ENCODE measurements at places on chromosomes 7 and 10.
A peak's percentile ranks its signal among the peaks of the same experiment; 100 is the strongest.

DNA sequence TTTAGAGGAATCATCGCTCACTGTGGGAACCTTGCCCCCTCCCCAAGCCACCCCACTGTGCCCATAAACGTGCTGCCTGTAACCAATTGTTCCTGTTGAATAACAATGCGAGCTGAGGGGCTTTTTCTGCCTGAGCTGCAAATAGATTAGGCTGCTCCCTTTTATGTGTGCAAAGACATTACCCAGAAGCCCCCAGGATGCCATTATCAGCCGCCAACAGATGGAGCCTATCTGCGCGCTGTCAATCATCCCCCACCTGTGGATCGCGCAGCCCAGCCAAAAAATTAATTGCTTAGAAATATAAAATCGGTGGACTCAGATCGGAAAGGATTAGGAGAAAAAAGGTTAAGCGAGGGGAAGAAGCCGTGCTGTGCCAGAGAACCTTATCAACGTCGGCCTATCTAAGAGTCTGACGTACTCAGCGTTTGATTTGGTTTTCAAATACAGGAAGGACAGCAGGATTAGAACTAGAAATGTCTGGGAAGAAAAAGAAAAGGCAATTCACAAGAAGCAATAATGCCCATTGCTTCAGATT is 167.3 kb upstream of the MYO3A start:
- peak; percentile 80 for DNase-seq
- peaks cover 9% of the 10 kb centered on the region for H3K36me3 ChIP-seq
- H3K27me3 ChIP-seq: peaks cover 24% of the 10 kb centered on the region
- peak overlapping the region; percentile 66 for H3K4me3 ChIP-seq
- peaks cover 43% of the 10 kb centered on the region for H3K4me1 ChIP-seq

DNA sequence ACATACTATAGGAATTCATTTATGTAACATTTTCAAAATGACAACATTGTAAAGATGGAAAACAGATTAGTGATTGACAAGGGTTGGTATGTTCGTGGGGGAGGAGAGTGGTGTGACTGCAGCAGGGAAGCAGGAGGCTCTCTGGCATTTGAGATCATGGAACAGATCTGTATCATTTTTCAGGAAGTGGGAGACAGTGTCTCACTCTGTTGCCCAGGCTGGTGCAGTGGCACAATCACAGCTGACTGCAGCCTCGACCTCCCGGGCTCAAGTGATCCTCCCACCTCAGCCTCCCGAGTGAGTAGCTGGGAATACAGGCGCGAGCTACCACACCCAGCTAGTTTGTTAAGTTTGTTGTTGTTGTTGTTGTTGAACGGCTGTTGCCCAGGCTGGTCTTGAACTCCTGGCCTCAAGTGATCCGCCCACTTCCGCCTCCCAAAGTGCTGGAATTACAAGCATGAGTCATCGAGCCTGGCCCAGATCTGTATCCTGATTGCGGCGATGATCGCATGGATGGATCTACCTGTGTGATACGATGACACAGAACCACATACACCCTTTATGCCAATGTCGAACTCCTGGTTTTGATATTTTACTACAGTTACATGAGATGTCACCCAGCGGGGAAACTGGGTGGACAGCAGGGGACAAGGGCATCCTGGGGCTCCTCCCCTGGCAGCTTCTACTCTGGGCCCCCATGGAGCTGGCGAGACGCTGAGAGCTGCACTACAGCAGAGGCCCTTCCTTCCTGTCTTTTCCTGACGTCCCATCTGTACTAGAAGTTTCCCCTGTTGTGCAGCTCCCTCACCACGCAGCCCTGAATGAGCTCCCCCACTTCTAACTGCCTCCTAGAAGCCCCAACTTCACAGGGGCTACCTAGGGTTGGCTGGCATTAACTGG is 12.3 kb upstream of the CYTH3 start:
- no peak overlapping the region for H3K27ac ChIP-seq
- 0 out of 2 replicates have a peak, but pooled peaks cover 3% of the 10 kb centered on the region for H3K36me3 ChIP-seq
- no peaks in the 10 kb centered on the region for H3K4me1 ChIP-seq
- H3K4me3 ChIP-seq: no peak overlapping the region
- no peak for DNase-seq
- no peaks in the 10 kb centered on the region for H3K27me3 ChIP-seq

- peaks cover 2% of the 10 kb centered on the region for H3K36me3 ChIP-seq
- H3K27me3 ChIP-seq: no peaks in the 10 kb centered on the region
Observed at GRCh38 chr10:60644436-60645130, 133.7 kb upstream of the CDK1 start.

DNA sequence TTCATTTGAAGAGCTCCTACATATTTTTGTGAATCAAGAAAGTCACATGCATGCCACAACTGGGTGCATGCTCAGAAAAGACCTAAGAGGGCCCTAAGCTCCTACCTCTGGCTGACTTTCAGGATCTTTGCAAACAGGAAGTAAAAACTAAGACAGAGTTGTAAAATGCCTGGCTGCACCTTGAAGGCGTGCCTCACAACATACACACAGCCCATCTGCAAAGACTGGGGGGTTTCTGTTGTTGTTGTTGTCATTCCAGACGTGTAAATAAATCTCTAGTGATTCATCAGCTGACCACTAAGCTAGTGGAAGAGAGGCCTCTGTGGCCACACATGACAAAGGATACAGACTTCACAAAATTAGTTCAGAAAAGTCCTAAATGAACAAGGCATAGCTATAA is 31.8 kb downstream of the SMURF1 start:
- H3K4me1 ChIP-seq: peaks cover 51% of the 10 kb centered on the region
- no peak for DNase-seq
- no peak overlapping the region for H3K4me3 ChIP-seq
- peak overlapping the region; percentile 91 for H3K27ac ChIP-seq
- no peaks in the 10 kb centered on the region for H3K36me3 ChIP-seq

- H3K4me1 ChIP-seq: peaks cover 19% of the 10 kb centered on the region
- no peaks in the 10 kb centered on the region for H3K36me3 ChIP-seq
- H3K27ac ChIP-seq: peak overlapping the region; percentile 94
- no peak overlapping the region for H3K4me3 ChIP-seq
Observed at GRCh38 chr7:2283074-2283473, 31.2 kb downstream of the SNX8 start.

GRCh38 chr10:130363051-130363450 is 226.9 kb downstream of the GLRX3 start:
- H3K4me1 ChIP-seq: no peaks in the 10 kb centered on the region
- DNase-seq: no peak
- peaks cover 19% of the 10 kb centered on the region for H3K27me3 ChIP-seq
- no peak overlapping the region for H3K4me3 ChIP-seq
- H3K27ac ChIP-seq: no peak overlapping the region

GRCh38 chr10:52004342-52004949 is 305.1 kb upstream of the CSTF2T start:
- no peak for DNase-seq
- no peak overlapping the region for H3K27ac ChIP-seq
- H3K27me3 ChIP-seq: no peaks in the 10 kb centered on the region
- H3K4me3 ChIP-seq: no peak overlapping the region
- peaks cover 39% of the 10 kb centered on the region for H3K36me3 ChIP-seq
- H3K4me1 ChIP-seq: peaks cover 3% of the 10 kb centered on the region

DNA sequence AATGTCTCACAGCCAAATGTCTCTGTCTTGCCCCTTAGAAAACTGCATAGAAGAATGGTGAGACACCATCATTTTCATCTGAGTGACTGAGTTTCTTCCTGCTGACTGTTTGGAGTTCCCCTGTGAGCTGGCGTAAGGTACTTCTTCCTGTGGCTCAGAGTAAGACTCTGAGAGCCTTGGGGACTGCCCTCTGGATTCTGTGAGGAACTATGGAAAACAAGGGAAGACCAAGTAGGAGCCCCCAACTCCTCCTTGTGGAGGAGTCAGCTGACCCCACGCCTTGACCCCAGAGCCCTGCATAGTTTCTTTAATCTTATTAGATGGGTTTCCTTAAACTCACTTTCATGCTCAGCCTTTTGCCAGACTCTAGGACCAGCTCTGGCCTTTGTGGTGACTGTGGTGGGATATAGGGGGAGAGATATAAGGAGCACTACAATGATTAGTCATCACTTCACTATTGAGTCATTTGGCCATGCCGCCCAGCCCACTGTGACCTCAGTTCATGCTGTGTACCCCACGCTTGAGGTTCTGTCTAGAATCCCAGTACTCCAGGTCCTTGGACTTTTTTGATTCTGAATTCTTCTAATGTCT is 51.8 kb upstream of the FAM133B start:
- peaks cover 5% of the 10 kb centered on the region for H3K4me1 ChIP-seq
- no peak overlapping the region for H3K27ac ChIP-seq
- no peak for DNase-seq

DNA sequence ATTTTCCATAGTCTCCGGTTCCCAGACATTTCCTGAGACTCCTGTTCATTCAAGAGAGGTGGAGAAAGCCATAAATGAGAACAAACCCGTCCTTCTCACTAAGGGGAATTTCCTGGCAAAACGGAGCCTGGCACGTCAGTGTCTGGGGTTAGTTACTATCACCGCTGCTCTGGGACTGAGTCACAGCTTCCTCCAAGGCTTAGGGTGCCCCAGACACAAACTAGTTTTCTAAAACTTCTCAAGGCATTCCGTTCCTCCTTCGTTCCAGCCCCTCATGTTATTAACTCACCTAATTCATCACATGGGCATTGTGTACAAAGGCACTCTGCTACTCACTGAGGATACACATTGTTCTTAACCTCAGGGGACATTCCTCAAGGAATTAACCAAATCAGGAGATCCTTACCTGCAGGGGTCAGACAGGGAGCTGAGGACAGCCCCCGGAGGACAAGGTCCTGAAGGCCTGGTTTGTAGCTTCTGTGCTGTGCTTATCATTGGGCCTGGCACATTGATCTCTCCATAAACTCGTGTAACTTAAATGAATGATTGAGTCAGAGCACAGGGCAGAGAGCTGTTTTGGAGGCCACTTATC is 103.0 kb upstream of the KLF6 start:
- H3K4me3 ChIP-seq: peak overlapping the region; percentile 35
- peaks cover 52% of the 10 kb centered on the region for H3K4me1 ChIP-seq
- H3K36me3 ChIP-seq: no peaks in the 10 kb centered on the region
- no peaks in the 10 kb centered on the region for H3K27me3 ChIP-seq
- peak; percentile 37 for DNase-seq

GRCh38 chr10:69641261-69641980 is 11.4 kb downstream of the FAM241B start:
- H3K27ac ChIP-seq: no peak overlapping the region
- DNase-seq: no peak
- no peak overlapping the region for H3K4me3 ChIP-seq
- peaks cover 25% of the 10 kb centered on the region for H3K4me1 ChIP-seq
- H3K36me3 ChIP-seq: 0 out of 2 replicates have a peak, but pooled peaks cover 3% of the 10 kb centered on the region

- H3K36me3 ChIP-seq: no peaks in the 10 kb centered on the region
- no peaks in the 10 kb centered on the region for H3K27me3 ChIP-seq
- H3K4me1 ChIP-seq: peaks cover 46% of the 10 kb centered on the region
- peak overlapping the region; percentile 84 for H3K4me3 ChIP-seq
- peak overlapping the region; percentile 94 for H3K27ac ChIP-seq
Observed at GRCh38 chr7:21946222-21946709, 567 bp upstream of the CDCA7L start.

DNA sequence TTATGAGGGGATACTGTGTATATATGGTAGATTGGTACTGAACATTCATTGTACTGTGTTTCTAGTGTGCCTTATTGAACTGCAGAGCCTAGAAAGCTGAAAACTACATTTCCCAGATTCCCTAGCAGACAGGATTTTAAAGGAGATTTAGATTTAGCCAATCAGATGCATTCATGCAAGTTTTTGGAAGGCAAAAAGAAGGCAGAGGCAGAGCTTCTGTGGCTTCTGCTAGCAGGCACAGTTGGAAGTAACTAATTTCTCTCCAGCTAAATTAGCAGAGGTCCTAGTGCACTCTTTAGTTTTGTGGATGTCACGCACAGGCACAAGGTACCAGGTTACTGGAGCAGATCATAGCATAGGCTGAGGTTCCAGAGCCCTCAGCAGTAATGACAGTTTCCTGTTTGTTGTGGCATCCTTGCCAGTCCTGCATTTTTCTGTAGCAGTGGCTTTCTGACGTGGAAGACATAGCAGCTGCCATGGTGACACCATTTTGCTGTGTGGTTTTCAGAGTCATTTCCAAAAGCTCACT is 83.7 kb upstream of the CCDC71L start:
- H3K27ac ChIP-seq: no peak overlapping the region
- no peak overlapping the region for H3K4me3 ChIP-seq
- no peak for DNase-seq

DNA sequence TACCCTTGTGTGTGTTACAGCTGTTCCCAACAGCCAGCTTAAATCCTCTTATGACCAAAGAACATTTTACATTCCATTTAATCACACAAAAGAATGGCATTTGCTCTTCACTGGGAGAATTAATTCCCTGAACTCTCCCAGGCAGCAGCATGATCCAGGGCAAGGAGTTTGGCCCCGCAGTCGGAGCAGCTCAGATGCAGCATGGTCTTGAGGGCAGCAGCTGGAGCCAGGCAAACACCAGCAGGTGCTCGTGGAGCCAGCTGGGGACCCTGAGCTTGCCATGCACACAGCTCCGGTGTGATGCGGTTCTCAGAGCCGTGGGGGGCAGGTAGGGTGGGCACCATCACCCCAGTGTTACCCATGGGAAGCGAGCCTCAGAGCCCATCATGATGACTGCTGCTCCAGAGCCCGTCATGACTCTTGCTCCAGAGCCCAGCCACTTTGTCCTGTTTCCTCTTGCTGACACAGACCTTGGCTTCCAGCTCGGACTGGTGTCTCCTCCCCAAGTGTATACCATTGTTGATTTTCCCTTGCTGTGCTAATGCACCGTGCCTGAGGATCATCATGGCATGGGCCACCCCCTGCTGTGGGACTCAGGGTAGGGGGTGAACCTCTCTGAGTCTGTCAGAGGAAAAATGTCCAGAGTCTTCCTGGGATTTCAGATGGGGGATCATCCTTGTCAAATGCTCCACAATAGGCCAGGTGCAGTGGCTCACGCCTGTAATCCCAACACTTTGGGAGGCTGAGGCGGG is 75.8 kb downstream of the ZRANB1 start:
- H3K27ac ChIP-seq: peak overlapping the region; percentile 57
- H3K27me3 ChIP-seq: no peaks in the 10 kb centered on the region
- peaks cover 49% of the 10 kb centered on the region for H3K36me3 ChIP-seq
- H3K4me3 ChIP-seq: no peak overlapping the region
- no peak for DNase-seq
- H3K4me1 ChIP-seq: peaks cover 35% of the 10 kb centered on the region

GRCh38 chr7:109545686-109546085 is 976.0 kb downstream of the DNAJB9 start:
- no peaks in the 10 kb centered on the region for H3K36me3 ChIP-seq
- no peak overlapping the region for H3K4me3 ChIP-seq
- H3K27me3 ChIP-seq: no peaks in the 10 kb centered on the region
- H3K4me1 ChIP-seq: peaks cover 19% of the 10 kb centered on the region
- no peak overlapping the region for H3K27ac ChIP-seq

- H3K36me3 ChIP-seq: no peaks in the 10 kb centered on the region
- no peaks in the 10 kb centered on the region for H3K4me1 ChIP-seq
- peaks cover 5% of the 10 kb centered on the region for H3K27me3 ChIP-seq
- no peak overlapping the region for H3K27ac ChIP-seq
Observed at GRCh38 chr7:127047521-127047920, 205.2 kb downstream of the GRM8 start.

GRCh38 chr7:100411101-100411500 is 17.4 kb downstream of the ZCWPW1 start:
- no peak overlapping the region for H3K4me3 ChIP-seq
- H3K4me1 ChIP-seq: no peaks in the 10 kb centered on the region
- H3K36me3 ChIP-seq: no peaks in the 10 kb centered on the region
- peaks cover 15% of the 10 kb centered on the region for H3K27me3 ChIP-seq
- H3K27ac ChIP-seq: no peak overlapping the region
- DNase-seq: no peak
